ENCODE measurements at places on chromosomes 7 and 10. TPM values are rescaled to one million over a fixed set of nuclear protein-coding genes. Genes with fewer than 3 reads are reported as not detected.

TLX1 gene
- not detected for total RNA-seq

AKR1B1 gene
- total RNA-seq: 98.1 TPM

CYP2C19 gene
- total RNA-seq: not detected

SPDYE5 gene
- total RNA-seq: not detected

INHBA gene
- total RNA-seq: not detected

PRLHR gene
- total RNA-seq: not detected

POM121 gene
- total RNA-seq: 59.6 TPM

NME8 gene
- not detected for total RNA-seq

TSPAN12 gene
- not detected for total RNA-seq

PRTFDC1 gene
- total RNA-seq: 0.46 TPM

LBX1 gene
- total RNA-seq: not detected

CHST12 gene
- 44.8 TPM for total RNA-seq

Measured in activated CD4-positive, alpha-beta T cell treated with anti-CD3 and anti-CD28 coated beads, Interleukin-2, amount 10 ng/mL, durations not matched to agents 7 days and 5 days (primary cell).